ENCODE measurements at places on chromosomes 3 and 15.

- no peak for DNase-seq
These were observed 26.3 kb downstream of the CDIN1 start for GRCh38 chr15:36605604-36606263.

- no peak for DNase-seq
These were observed 22.8 kb downstream of the SLC9A9 start for GRCh38 chr3:143825513-143825912.

DNA sequence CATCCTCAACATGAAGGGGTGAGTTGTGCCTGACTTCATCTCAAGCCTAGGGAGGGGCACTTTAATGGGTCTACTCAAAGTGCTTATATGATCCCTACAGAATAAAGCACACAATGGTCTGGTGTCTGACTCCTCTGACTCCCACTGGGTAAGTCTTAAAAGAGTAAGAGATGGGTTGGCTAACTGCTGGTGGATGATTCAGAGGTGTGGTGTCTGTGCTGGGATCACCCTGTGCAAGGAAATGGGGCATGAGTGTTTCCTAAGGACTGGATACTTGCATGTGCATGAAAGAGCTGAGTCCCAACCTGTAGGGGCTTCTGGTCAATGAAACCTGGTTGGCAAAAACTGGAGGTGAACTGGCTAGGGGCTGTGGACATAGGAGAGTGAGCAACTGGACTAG, 158.8 kb downstream of the IL20RB start:
- DNase-seq, result no peak

DNA sequence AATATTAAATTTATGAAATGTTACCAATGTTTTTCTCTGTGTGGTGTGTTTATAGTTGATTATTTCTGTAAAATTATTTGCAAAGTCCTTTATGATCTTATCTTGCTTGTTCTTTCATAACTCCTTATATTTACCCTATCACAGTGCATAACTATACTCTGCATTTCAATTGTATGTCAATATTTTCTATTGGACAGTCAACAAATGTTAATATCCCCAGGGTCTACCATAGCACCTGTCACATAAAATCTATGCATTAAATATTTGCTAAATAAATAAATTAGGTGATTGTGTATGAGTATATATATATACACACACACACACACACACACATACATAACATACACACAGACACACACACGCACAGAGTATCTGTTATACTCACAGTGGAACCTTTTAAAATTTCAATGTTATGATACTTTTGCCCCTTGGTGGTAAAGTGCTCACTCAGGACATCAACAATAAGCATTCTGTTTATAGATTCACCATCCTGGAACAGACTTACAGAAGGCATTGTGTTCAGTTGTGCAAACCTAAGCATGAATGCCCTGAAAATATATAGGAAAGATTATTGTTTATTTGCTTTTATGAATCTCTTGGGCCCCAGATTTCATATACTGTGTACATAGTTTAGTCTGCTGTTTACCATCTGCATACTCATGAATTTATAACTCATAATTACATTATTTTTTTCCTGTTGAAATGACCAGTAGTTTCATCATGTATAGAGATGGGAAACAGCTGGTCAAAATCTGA, 443.7 kb downstream of the EPHA6 start:
- DNase-seq, result no peak

GRCh38 chr15:96969732-96970710, 639.5 kb downstream of the NR2F2 start:
- peak; percentile 31 for DNase-seq

DNA sequence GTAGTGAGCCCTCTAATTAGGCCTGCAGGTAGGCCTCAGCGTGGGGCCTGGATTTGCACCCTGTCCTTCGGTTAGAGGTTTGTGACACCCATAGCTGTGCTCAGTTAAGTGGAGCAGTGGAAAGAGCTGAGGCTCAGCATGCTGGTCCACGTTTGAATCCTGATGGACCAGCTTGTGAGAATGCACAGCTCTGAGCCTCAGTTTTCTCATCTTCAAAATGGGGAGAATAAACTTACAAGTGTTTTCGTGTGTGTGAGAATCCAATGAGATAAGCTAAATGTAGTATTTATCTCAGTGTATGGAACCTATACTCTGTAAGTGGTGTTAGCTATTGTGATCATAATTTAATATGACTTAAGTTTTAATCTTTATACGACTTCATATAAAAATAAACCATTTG, 22.5 kb downstream of the EEFSEC start:
- no peak for DNase-seq

GRCh38 chr15:72970933-72971760, 81.1 kb upstream of the NEO1 start:
- no peak for DNase-seq

GRCh38 chr3:118089563-118089962, 945.1 kb downstream of the IGSF11 start:
- DNase-seq, result no peak

All from ELF-1 (cell line).